ENCODE measurements at places on chromosomes 11 and 22.

DNA sequence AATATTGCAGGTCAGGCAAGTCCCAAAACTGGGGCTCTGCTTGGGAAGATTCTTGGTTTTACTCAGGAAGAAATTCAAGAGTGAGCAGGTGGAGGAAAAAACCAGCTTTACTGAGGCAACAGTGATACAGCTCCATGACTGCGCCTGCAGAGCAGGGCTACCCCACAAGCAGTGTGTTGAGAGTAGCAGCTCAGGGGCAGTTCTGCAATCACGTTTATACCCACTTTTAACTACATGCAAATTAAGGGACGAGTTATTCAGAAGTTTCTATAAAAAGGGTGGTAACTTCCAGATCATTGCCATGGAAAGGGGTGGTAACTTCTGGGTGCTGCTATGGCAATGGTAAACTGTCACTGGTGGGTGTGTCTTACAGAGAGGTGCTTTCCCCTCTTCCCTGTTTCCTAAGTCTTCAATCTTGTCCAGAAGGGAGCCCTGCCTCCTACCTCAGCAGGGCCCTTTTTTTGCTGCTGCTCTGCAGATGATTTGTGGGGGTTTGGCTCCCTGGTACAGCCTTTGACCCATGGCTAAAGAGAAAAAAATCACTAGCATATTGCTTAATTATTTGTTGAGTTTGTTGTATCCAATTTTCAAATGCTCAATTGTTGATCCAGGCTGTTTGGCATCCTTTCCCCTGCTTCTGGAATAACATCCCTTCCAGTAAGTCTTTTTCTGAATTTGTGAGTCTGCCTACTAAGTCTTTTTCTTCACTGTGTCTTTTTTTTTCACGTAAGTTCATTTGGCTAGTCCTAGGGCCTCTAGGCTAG lies 30.0 kb upstream of the ME3 start:
- DNase-seq: no peak

DNA sequence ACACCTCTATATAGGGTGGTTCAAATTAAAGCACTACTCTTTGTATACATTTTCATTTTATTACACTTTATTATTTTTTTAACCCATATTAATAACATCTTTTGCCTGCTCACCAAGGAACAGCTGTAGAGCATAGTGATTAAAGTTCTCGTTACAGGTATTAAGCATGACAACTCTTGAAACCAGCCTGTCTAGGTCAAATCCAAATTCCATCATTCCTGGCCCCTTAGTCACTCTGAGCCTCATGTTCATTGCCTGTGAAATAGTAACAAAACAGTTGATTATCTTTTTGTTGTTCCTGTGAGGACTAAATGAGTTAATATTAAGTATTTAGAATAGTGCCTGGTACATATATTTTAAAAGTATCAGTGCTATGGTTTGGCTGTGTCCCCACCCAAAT lies 334.5 kb downstream of the RAB38 start:
- no peak for DNase-seq

DNA sequence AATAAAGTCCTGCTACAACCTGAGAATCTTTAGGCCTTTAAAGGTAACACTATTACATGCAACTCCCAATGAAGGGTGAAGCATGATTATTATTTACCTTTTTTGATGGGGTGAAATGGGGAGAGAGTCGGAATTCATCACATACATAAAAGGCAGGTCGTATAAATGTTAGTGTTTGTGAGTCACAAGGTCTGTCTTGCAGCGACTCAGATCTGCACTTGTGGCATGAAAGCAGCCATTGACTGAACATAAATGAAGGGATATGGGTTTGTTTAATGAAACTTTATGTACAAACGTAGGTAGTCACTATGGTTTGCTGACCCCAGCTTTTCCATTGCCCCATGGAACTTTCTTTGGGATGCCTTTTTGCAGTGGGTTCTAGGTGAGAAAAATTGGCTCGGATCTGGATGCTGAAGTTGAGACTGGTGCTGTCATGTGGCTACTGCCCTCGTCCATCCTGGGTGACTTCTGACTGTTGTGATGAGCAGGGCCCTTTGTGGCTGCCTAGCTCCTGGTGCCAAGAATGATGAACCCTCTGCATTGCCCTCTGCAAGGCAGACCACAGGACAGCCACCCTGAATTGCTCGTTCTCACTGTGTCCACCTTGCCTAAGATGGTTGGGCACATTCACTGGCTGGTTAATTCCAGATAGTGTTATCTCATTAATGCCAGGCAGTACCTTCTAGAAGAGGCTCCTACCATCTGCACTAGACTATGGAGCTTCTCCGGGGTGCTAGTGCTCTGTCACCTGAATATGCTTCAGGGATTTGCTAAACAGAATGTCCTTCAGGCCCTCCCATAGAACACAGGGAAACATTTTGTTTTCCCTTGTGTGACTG lies 11.3 kb downstream of the GGTLC2 start:
- no peak for DNase-seq

GRCh38 chr11:88284336-88285050 lies 53.0 kb downstream of the CTSC start:
- DNase-seq: no peak

- no peak for DNase-seq
These were observed 914.2 kb upstream of the RAG2 start for GRCh38 chr11:37512156-37512780.

DNA sequence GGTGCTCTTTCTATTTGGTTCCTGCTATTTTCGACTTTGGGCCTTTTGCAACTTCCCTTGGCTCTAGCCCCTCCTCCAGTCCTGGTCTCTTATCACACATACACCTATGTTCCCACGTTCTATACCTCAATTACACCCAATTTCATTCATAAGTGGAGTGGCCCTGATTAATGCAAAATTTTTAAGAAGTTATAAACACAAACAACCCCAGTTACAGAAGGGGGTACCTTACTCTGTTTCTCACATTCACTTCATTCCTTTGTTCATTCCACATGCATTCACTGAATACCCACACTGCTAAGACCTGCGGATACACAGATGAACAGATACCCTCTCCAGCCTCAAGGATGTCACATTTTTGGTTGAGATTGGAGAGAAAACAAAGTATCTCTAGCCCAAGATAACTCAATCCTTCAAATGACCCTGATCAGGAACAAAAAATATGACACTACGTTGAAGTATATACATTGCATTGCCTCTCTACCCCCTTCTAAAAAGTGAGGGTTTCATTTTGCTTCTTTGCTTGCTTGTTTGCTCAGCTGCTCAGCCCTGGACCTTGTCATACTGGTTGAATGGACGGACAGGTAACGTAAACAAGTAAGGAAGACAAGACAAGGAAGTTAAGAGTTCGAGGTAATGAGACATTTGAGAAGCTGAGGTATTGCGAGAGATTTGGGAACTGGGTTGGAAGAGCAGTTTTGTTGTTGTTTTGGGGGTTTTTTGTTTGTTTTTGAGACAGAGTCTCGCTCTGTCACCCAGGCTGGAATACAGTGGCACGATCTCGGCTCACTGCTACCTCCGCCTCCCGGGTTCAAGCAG lies 3.6 kb upstream of the VPS37C start:
- DNase-seq: no peak
